ENCODE measurements at places on chromosomes 3 and 15. TPM values are rescaled to one million over a fixed set of nuclear protein-coding genes. Genes with fewer than 3 reads are reported as not detected.

- H3K4me1 ChIP-seq: peaks cover 25% of the 10 kb centered on the region
- DNase-seq: no peak
- no peak overlapping the region for H3K27ac ChIP-seq
- H3K27me3 ChIP-seq: no peaks in the 10 kb centered on the region
- H3K36me3 ChIP-seq: peaks cover 6% of the 10 kb centered on the region
Measured at GRCh38 chr15:63041402-63041973, 1.1 kb upstream of the TPM1 start.

DNA sequence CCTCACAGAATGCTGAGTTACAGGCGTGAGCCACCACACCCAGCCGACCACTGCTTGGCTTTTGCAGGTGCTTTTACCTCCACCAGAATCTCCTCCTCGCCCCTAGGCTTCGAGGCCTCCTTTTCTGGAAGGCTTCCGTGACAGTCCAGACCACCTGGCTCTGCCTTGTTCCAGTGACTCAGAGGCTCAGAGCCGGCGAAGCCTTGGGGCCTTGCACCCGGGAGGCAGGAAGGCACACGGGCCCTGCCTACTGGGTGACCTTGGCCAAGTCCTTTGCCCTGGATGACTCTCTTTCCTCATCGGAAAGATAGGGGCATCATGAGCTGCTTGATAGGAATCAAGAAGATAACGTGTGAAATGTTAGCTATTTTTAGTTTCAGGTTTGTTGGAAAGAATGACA lies 31.3 kb upstream of the FURIN start:
- no peaks in the 10 kb centered on the region for H3K27me3 ChIP-seq
- H3K27ac ChIP-seq: no peak overlapping the region
- H3K36me3 ChIP-seq: no peaks in the 10 kb centered on the region
- no peaks in the 10 kb centered on the region for H3K4me1 ChIP-seq

DNA sequence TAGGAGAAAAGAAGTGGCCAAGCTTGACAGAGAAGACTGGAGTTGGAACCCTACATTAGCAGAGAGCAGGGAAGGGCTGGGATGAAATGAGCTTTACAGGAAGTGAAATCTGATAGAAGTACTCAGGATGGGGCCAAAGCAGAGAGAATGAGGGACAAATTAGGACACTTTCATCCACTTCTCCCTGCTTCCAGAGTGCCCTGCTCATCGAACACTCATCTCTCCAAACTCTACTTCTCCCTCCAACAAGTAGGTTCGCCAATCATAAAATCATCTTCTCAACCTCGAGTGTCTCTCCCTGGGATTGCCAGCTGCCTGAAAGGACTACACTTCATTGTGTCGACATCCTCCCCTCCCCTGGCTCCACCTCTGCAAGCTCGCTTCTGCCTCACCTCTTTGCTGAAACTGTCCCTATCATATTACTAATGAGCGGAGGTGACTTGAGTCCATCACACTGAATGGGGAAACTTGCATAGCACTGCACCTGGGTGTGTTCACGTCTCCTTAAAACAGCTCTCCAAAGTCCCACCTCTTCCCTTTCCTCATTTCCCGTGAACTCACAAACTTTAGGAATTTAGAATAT lies 365.8 kb downstream of the FOXP1 start:
- no peaks in the 10 kb centered on the region for H3K27me3 ChIP-seq
- DNase-seq: no peak
- H3K36me3 ChIP-seq: peaks cover 6% of the 10 kb centered on the region

DNA sequence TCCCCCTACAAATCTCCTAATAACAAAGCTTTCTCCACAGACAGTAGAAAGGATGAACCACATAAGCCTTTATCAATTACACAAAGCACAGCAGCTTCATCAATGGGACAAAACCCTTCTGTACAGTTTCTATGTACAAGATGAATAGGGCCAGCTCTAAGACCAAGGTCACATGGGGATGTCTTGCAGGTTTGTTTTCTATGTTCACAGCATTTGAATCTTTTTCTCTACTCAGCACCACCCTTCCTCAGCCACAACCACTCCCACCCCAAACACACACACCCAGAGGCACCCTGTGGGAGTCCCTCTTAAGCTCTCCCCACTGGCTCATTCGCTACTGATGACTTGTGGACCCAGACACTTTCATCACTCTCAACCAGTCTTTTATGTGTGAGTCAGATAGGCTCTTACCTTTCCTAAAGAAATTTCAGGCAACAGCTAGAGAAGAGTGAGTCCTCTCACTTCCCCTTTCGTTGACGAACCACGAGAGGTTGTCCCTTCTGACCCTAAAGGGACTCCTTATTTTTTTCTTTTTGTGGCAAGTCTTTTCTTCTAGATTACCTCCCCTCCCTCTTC lies 57.9 kb downstream of the ARHGAP31 start:
- no peaks in the 10 kb centered on the region for H3K36me3 ChIP-seq
- H3K4me1 ChIP-seq: peaks cover 5% of the 10 kb centered on the region
- H3K27ac ChIP-seq: no peak overlapping the region
- DNase-seq: no peak
- no peaks in the 10 kb centered on the region for H3K27me3 ChIP-seq
- no peak overlapping the region for H3K4me3 ChIP-seq

The SERPINI2 gene
- not detected for total RNA-seq

DNA sequence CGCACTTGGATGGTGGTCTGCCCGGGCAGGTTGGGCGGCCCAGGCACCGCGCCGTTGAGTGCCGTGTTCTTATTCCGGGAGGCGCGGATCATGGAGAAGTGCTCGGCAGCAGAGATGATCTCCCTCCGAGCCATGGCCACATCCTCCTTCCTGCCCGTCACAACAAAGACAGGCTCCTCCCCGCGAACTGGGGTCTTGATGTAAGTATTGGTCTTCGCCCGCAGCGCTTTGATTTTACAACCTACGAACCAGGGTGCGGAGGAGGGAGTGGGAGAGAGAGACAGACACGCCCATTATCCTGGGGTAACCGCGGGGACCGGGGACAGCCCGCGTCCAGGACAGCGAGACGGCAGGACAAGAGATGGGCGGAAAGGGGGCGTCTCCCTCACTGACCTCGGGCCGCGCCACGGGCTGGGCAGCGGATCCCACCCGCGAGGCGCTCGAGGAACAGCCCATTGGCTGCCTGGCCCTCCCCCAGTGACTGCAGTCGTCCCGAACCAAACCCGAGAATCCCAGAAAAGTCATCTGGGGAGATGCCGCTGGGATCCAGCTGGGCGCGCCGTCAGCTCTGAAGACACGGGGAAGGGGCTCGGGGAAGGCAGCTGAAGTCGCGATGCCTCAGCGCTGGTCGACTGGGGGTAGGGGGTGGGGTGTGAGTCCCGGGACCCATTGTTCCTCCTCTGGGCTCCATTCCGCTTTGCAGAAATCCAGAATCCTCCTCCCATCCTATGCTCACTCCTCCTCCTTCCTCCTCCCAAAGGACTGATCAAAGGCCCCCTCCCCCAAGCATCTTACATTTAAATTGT lies 1.2 kb downstream of the MEX3B start:
- no peak for DNase-seq
- H3K4me1 ChIP-seq: no peaks in the 10 kb centered on the region
- H3K27ac ChIP-seq: no peak overlapping the region
- H3K36me3 ChIP-seq: no peaks in the 10 kb centered on the region
- H3K27me3 ChIP-seq: peaks cover 18% of the 10 kb centered on the region
- peak overlapping the region; percentile 91 for H3K4me3 ChIP-seq

DNA sequence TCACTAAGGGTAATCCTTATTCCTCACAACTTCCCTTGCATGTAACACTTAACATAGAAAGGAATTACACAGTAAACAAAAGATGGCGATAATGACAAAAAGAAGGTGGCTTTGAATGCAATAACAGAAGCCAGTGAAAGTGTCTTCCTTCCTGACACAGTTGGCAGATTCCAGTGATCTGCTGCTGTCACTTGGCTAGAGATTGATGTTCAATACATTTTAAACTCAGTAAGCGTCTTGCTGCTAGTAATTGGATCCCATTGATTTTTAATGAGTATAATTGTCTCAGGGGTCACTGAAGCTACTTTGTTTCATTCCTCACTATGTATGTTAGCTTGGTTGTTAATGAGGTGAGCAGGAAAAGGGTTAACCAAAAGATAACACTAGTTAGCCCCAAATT lies 692.7 kb downstream of the NTRK3 start:
- no peak for DNase-seq
- no peaks in the 10 kb centered on the region for H3K36me3 ChIP-seq
- H3K27me3 ChIP-seq: no peaks in the 10 kb centered on the region
- H3K4me3 ChIP-seq: no peak overlapping the region
- no peaks in the 10 kb centered on the region for H3K4me1 ChIP-seq

DNA sequence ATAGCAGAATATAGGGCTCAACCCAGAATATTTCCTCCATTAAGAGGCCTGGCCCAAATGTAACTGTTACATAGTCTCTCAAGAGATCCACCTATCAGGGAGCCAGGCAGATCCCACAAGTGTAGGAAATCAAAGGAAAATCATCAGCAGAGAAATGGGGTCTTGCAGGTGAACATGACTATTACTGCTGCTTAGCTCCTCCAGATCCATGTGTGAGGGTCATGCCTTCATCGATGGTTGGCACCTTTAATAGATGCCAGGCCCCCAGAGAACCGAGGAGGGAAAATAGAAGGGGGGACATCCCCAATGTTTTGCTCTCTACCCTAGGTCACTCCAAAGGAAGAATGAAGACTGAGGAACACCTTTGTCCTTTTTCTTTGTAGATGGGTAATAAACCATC lies 1029.9 kb upstream of the CADM2 start:
- H3K4me1 ChIP-seq: peaks cover 7% of the 10 kb centered on the region
- no peak for DNase-seq
- H3K4me3 ChIP-seq: no peak overlapping the region
- no peaks in the 10 kb centered on the region for H3K36me3 ChIP-seq
- no peak overlapping the region for H3K27ac ChIP-seq
- H3K27me3 ChIP-seq: no peaks in the 10 kb centered on the region

DNA sequence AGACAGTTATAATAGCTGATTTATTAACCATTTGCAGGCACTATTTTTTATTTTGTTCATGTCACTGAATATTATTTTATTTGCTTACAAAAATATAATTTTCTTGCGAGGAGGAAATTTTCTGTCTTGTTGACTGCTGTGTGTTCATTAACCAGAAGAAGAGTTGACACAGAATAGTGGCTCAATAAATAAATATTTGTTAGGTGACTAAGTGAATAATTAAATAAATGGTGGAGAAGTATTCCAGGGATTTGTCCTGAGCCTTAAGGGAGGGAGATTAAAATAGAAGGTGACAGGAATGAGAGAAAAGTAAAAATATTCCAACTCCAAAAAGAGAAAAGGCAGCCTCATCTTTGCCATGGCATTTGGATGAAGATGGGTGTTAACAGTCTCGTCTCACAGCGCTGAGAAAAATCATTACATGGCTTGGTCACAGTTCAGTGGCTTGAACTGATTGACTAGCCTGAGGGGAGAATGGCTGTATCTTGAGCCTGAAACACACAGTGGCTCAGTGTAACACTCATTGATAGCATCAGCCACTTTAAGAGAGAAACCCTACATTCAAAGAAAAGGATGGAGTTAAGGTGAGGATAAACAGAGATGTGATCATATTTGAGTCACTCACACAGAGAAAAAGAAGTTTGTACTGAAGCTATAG lies 449.9 kb upstream of the NAALADL2 start:
- no peaks in the 10 kb centered on the region for H3K4me1 ChIP-seq
- no peaks in the 10 kb centered on the region for H3K36me3 ChIP-seq
- DNase-seq: no peak
- no peak overlapping the region for H3K4me3 ChIP-seq
- H3K27ac ChIP-seq: no peak overlapping the region
- H3K27me3 ChIP-seq: no peaks in the 10 kb centered on the region

The H1-8 gene
- not detected for total RNA-seq

The PAK6 gene
- total RNA-seq: 9.3 TPM

DNA sequence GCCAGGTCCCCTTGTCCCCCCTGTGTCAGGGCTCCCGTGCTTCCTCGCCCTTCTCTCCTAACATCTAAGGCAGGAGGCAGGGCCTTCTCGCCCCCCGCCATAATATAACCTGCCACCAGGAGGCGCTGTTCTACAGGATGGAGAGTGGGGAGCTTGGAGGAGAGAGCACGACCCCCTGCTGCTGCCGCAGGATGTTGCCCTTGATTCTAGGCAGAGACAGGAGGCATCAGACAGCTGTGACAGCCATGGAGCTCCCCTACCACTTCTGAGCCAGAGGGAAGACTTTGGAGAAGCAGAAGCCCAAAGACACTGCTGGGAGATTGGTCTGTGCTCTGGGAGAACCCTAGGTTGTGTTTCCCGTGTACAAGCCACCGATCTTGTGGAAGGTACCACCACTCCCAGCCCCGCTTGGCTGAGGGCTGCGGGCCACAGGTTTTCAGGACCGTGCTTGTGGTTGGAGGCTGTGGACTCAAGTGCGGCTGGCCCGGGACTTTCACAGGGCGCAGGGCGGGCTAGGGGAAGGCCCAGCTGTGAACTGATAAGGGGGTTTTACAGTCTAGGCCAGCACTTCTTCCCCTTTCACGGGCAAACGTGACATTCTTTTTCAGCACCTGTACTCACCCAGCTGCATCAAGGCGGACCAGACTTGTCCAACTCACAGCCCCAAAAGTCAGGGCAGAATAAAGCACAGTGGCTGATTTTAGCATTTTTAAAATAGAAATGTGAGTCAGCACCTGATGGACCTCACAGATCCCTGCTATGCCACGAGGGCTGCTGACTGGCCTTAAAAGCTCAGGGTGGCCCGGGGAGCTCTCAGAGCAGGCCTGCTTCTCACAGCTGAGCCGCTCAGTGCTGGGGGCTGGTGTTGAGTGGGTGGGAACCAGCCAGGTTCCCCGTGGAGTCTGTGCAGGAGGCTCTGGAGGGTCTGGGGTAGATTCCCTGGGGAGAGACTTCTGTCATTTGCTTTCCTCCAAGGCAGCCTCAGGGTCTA lies 2.6 kb upstream of the TIGIT start:
- H3K36me3 ChIP-seq: no peaks in the 10 kb centered on the region
- no peaks in the 10 kb centered on the region for H3K27me3 ChIP-seq
- no peak overlapping the region for H3K4me3 ChIP-seq
- peak; percentile 63 for DNase-seq
- H3K27ac ChIP-seq: no peak overlapping the region
- no peaks in the 10 kb centered on the region for H3K4me1 ChIP-seq

DNA sequence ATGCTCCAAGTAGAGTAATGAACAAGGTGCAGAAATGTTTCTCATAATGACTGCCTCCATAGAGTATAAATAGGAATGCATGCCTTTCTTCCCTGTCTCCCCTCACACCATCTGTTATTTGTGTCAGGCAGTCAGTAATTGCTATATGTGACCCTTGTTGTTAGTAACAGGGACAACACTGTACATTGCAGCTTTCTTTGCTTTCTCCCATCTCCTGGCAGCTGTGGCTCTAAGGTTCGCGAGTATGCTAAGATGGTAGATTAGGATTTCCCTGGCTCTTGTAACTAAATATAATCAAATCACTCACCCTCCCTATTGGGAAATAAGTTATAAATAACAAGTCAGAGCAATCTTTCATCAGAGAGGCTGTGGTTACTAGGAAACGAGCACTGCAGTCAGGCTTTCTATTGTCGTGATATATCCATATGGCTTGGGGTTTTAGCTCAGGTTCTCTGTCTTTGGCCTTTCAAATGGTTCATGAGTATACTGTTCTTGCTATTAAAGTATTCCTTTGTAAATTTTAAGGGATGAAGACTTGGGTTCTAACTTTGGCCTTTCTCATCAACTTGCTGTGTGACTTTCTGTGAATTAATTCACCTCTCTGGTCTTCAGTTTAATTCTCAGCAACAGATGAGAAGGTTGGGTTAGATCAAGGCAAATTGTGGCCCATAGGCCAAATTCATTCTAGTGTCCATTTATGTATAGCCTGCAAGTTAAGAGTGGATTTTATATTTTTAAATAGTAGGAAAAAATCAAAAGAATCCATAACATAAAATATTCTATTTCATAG lies 8.1 kb upstream of the MINDY4B start:
- no peaks in the 10 kb centered on the region for H3K4me1 ChIP-seq
- H3K27ac ChIP-seq: no peak overlapping the region
- DNase-seq: no peak

The SHF gene
- 0.44 TPM for total RNA-seq

GRCh38 chr3:151462278-151462780 lies 1.5 kb upstream of the IGSF10 start:
- no peak overlapping the region for H3K4me3 ChIP-seq
- no peak overlapping the region for H3K27ac ChIP-seq
- H3K27me3 ChIP-seq: peaks cover 32% of the 10 kb centered on the region
- no peak for DNase-seq
- no peaks in the 10 kb centered on the region for H3K36me3 ChIP-seq
